Activated T-helper 1 cell treated with anti-CD3 and anti-CD28 coated beads, Interleukin-12 subunit alpha, Interleukin-12 subunit beta, Interleukin-2, Interleukin-4 antibody, amounts not matched to agents 30 ng/mL and 10 ng/mL and 1 ng/mL, durations not matched to agents 14 hours and 24 hours and 36 hours (primary cell): ENCODE measurements at places on chromosomes 1 and 21. TPM values are rescaled to one million over a fixed set of nuclear protein-coding genes. Genes with fewer than 3 reads are reported as not detected.

Gene TPTE
- total RNA-seq: not detected in 2 replicates

Gene LIN28A
- not detected in 2 replicates for total RNA-seq

Gene ECM1
- 1.9 and 2.6 TPM in 2 replicates for total RNA-seq

Gene CNST
- 27.0 and 30.8 TPM in 2 replicates for total RNA-seq

Gene FOXD2
- 0.17 and 0.21 TPM in 2 replicates for total RNA-seq

Gene ROR1
- total RNA-seq: 0.05 TPM in 1 of 2 replicates, not detected in the other

Gene HSD3B1
- not detected in 2 replicates for total RNA-seq

Gene LAPTM5
- 199 and 214 TPM in 2 replicates for total RNA-seq

Gene TSNAX
- total RNA-seq: 42.7 and 47.1 TPM in 2 replicates

Gene PLA2G5
- total RNA-seq: not detected in 2 replicates

Gene LRRC71
- not detected in 2 replicates for total RNA-seq

DNA sequence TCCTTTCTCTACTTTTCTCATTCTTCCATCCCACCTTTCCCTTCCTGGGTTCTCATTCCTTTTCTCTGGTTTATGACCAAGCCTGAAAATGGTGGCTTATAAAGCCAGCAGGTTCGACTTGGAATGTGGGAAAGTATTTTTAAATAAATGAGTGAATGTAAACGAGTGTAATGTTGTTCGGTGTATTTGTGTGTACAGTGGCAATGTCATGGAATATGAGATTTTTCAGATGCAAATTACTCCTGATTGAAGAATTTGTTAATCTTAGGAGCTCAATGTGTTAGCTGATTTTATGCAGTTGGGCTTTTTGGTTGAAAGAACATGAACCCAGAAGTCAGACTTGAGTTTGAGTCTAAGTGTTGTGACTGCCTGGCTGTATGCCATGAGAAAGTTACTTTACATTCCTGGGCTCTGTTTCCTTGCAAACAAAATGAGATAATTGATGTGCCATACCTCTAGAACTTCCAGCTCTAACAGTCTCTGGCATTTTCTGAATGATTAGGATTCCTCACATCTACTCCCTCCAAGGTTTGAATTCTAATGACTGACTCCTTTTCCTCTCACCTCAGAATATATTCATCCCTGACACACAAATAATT lies 6.6 kb downstream of the SGIP1 start:
- DNase-seq: no peak
- no peak overlapping the region for H3K4me3 ChIP-seq
- peaks cover 15% of the 10 kb centered on the region for H3K27me3 ChIP-seq
- H3K27ac ChIP-seq: no peak overlapping the region
- no peaks in the 10 kb centered on the region for H3K4me1 ChIP-seq

- no peak overlapping the region for H3K27ac ChIP-seq
- DNase-seq: no peak
- H3K4me1 ChIP-seq: peaks cover 13% of the 10 kb centered on the region
- H3K4me3 ChIP-seq: no peak overlapping the region
- peaks cover 3% of the 10 kb centered on the region for H3K27me3 ChIP-seq
These were observed 182.8 kb upstream of the TMEM51 start for GRCh38 chr1:14970799-14971141.

GRCh38 chr1:36157973-36158826 lies 2.2 kb downstream of the MAP7D1 start:
- no peak for DNase-seq
- peak overlapping the region; percentile 92 for H3K27ac ChIP-seq
- H3K4me1 ChIP-seq: peaks cover 68% of the 10 kb centered on the region
- peak overlapping the region; percentile 83 for H3K4me3 ChIP-seq

GRCh38 chr1:9106286-9106685 lies 22.6 kb downstream of the GPR157 start:
- H3K4me1 ChIP-seq: peaks cover 7% of the 10 kb centered on the region
- H3K27me3 ChIP-seq: peaks cover 1% of the 10 kb centered on the region
- H3K27ac ChIP-seq: no peak overlapping the region

DNA sequence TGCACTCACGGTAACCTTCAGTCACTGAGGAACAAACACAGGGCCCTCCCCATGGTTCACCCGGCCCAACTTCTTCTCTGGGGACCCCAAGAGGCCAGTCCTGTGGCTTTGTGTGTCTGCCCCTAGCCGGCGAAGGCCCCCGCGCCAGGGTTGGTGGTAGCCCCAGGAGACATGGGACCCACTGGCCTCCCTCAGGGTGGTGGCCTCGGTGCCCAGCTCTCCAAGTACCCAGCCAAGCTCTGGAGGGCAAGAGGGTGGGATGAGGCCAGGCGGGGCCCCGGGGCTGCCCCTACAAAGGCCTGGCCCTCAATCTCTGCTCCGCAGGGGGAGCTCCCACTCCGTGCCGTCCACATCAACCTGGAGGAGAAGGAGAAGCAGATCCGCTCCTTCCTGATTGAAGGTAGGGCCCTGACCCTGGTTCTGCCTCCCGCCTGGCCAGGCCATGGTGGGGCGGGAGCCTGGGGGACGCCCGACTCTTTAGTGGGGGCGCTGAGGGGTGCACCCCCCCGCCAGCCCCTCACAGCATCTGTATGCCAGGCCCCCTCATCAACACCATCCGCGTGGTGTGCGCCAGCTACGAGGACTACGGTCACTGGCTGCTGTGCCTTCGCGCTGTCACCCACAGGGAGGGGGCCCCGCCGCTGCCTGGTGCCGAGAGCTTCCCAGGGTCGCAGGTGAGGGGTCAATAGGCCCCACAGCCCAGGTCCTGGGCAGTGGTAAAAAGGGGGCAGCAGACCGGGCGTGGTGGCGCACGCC lies 5.6 kb downstream of the PLEKHN1 start:
- no peaks in the 10 kb centered on the region for H3K36me3 ChIP-seq
- peaks cover 9% of the 10 kb centered on the region for H3K27me3 ChIP-seq
- H3K27ac ChIP-seq: no peak overlapping the region
- no peak overlapping the region for H3K4me3 ChIP-seq
- H3K4me1 ChIP-seq: no peaks in the 10 kb centered on the region

DNA sequence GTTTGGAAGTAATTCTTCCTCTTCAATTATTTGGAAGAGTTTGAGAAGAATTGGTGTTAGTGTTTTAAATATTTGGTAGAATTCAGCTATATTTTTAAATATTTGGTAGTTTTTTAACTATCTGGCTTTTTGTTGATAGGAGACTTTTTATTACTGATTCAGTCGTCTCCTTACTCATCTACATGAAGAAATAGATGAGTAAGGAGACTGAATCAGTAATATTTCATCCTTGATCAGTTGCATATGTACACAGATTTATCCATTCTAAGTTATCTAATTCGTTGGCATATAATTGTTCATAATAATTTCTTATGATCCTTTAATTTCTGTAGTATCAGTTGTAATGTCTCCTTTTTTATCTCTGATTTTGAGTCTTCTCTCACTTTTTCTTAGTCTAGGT lies 224.1 kb downstream of the GPR52 start:
- no peak overlapping the region for H3K27ac ChIP-seq
- DNase-seq: no peak
- H3K4me1 ChIP-seq: no peaks in the 10 kb centered on the region
- H3K4me3 ChIP-seq: no peak overlapping the region

DNA sequence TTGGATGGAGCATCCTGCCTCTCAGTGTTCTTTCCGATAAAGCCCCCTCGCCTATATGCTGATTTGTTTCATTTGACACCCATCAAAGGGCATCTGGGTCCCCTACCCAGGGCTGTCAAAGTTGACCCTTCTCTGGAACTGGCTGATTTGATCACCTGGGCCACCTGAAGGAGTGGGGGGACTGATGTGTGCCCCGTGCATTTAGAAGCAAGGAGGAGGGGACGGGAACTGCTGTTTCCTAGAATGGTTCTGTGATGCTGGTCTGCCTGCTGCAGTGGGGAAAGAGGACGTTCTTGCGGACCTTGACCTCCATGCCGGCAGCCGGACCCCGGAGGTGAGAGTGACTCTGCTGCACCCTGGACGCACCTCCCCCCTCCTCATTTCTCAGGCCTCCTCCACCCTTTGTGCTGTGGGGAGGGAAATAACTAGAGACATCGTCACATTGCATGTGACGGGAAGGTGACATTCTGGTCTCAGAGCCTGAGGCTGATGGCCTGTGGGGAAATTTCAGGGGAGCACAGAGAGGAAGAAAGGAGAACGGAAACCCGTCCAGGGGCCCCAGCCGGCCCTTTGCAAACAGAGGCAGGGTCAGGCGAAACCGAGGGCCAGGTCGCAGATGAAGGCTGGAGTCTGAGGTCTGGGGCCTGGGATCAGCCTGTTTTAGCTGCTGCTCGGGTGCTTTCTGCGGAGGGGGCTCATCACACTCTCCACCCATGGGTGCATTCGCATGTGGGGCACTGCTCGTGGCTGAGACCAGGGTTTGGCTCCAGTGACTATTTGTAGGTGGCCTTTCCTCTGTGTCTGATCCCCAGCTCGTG lies 25.7 kb downstream of the CRYAA start:
- no peak overlapping the region for H3K27ac ChIP-seq
- peaks cover 3% of the 10 kb centered on the region for H3K36me3 ChIP-seq
- H3K4me1 ChIP-seq: peaks cover 13% of the 10 kb centered on the region
- no peak for DNase-seq
- H3K27me3 ChIP-seq: peaks cover 6% of the 10 kb centered on the region

- H3K4me1 ChIP-seq: peaks cover 10% of the 10 kb centered on the region
- H3K27ac ChIP-seq: no peak overlapping the region
These were observed 12.8 kb downstream of the MED18 start for GRCh38 chr1:28341591-28341990.

DNA sequence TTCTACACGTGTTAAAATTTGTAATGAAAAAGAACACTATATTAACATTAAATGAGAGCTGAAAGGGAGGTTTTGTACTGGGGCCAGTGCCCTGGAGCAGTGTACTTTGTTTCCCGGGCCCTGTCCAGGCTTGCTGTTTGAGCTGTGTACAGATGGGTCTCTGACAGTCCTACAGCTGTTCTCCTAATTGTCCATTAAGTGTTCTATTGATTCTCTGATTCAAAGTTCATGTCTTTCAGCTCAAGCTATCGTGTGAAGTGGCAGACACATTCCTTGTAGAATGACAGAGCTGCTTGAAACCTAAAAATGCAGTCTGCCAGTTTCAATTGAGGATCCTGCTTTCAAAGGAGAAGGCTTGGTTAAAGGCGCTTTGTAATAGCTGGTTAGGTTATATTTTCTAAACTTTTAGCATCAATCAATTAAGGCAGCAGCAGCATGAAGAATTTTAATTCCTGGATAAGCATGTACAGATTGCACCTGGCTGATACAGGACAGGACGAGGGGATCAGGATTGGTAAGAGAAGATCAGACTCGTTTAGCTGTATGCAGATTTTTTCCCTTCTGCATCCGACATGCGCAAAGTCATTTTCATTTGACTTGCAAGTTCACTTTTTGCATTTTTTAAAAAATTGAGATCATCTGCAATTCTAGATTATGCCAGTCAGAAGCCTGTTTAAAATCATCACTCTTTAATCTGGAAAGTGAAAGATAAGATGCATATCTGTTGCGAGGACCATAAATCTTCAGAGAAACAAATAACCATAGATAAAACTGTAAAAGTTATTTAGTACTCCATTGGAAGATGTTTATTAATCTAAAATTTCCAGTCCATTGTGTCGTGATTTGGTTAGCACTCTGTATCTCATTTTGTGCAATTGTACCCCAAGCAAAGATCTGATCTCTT lies 98.5 kb downstream of the ATG4C start:
- peaks cover 14% of the 10 kb centered on the region for H3K27me3 ChIP-seq
- no peak overlapping the region for H3K4me3 ChIP-seq
- no peaks in the 10 kb centered on the region for H3K36me3 ChIP-seq
- H3K4me1 ChIP-seq: no peaks in the 10 kb centered on the region
- no peak for DNase-seq
- H3K27ac ChIP-seq: no peak overlapping the region

GRCh38 chr1:48746906-48747305 lies 29.8 kb downstream of the BEND5 start:
- H3K4me3 ChIP-seq: no peak overlapping the region
- peaks cover 3% of the 10 kb centered on the region for H3K36me3 ChIP-seq
- H3K27ac ChIP-seq: no peak overlapping the region
- DNase-seq: no peak
- no peaks in the 10 kb centered on the region for H3K27me3 ChIP-seq
- H3K4me1 ChIP-seq: no peaks in the 10 kb centered on the region

- no peak for DNase-seq
- H3K27ac ChIP-seq: peak overlapping the region; percentile 93
- H3K4me3 ChIP-seq: peak overlapping the region; percentile 57
- peaks cover 93% of the 10 kb centered on the region for H3K4me1 ChIP-seq
- peaks cover 23% of the 10 kb centered on the region for H3K36me3 ChIP-seq
These were observed 62.7 kb downstream of the ITPKB start for GRCh38 chr1:226676381-226676780.

DNA sequence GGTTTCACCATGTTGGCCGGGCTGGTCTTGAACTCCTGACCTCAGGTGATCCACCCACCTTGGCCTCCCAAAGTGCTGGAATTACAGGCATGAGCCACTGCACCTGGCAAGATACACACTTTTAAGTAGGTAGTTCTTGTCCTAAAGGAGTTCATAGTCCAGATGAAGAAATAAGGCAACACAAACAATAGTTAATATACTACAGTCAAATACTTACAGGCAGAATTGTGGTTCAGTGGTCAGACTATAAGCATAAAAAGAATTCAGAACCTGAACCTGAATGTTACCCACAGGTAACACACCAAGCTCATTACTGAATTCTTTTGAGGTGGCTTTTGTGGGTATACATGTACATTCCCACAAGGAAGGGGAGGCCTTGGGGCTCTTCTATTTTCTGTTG lies 1.8 kb downstream of the SDHB start:
- peaks cover 11% of the 10 kb centered on the region for H3K36me3 ChIP-seq
- no peaks in the 10 kb centered on the region for H3K27me3 ChIP-seq
- no peak overlapping the region for H3K27ac ChIP-seq
- peak overlapping the region; percentile 99 for H3K4me3 ChIP-seq

DNA sequence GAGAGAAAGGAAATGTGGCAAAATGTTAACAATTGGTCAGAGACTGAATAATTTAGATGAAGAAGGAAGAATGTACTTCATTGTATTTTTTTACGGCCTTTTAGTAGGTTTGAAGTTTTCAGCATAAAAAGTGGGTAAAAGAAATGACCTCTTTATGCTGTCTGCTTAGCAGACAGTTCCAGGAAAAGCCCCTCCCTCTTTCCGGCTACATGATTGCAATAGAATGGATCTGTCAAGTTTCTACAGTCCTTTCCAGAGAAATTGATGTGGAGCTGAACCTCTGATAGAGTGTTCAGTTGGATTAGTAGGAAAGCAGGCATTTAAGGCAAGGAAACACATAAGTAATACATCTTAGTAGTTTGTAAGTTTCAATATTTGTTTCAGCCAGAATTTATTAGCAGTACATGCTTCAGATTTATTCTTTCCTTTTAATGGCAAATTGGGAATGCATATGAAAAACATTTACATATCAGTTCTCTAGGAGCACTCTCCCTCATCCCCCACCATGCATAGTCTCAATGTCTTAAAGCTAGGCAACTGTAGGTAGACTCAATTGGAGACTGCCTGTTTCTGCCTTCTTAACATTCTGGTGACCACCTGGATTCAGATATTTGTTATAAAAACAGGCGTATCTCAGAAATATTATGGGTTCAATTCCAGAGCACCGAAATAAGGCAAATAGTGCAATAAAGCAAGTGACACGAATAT lies 36.4 kb downstream of the HS2ST1 start:
- H3K4me1 ChIP-seq: no peaks in the 10 kb centered on the region
- H3K27ac ChIP-seq: no peak overlapping the region
- no peak overlapping the region for H3K4me3 ChIP-seq

- H3K4me3 ChIP-seq: no peak overlapping the region
- H3K4me1 ChIP-seq: peaks cover 7% of the 10 kb centered on the region
- H3K27ac ChIP-seq: no peak overlapping the region
- H3K27me3 ChIP-seq: peaks cover 31% of the 10 kb centered on the region
- DNase-seq: no peak
These were observed 15.4 kb downstream of the EFNA3 start for GRCh38 chr1:155093911-155094621.

GRCh38 chr1:8350914-8351684 lies 33.2 kb downstream of the SLC45A1 start:
- H3K4me1 ChIP-seq: peaks cover 4% of the 10 kb centered on the region
- H3K27me3 ChIP-seq: no peaks in the 10 kb centered on the region
- no peak for DNase-seq
- peaks cover 5% of the 10 kb centered on the region for H3K36me3 ChIP-seq
- H3K4me3 ChIP-seq: no peak overlapping the region
- no peak overlapping the region for H3K27ac ChIP-seq
